IPS-NIHi11 (cell line): ENCODE measurements at places on chromosomes 1 and 21.
A peak's percentile ranks its signal among the peaks of the same experiment; 100 is the strongest.

GRCh38 chr1:154784924-154785531 lies 85.1 kb downstream of the KCNN3 start:
- DNase-seq, result no peak

DNA sequence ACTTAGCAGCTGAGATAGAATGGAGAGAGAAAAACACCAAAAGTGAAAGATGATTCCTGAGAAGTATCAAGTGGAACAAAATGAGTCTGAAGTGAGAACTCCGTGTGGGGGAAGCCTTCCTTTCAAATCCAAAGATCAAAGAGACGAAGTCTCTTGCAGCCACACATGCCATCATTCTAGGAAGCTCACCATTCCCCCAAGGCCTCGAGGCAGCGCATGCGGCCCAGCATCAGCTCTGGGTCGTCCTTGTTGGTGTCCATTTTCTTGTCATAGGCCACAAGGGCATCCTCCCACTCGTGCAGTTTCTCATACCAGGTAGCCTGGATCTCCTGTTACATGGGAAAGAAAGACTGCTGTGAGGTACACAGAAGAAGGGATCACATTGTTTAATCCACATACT lies 32.2 kb upstream of the ANGPTL7 start:
- no peak for DNase-seq

GRCh38 chr1:86155051-86155806 lies 1.3 kb downstream of the COL24A1 start:
- peak; percentile 51 for DNase-seq

DNA sequence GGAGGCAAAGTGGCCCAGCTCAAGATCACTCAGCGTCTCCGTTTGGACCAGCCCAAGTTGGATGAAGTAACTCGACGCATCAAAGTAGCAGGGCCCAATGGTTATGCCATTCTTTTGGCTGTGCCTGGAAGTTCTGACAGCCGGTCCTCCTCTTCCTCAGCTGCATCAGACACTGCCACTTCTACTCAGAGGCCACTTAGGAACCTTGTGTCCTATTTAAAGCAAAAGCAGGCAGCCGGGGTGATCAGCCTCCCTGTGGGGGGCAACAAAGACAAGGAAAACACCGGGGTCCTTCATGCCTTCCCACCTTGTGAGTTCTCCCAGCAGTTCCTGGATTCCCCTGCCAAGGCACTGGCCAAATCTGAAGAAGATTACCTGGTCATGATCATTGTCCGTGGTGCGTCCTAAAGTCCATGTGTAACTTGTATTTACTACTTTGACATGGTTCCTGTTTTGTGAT lies 2.7 kb downstream of the RBM15 start:
- DNase-seq, result no peak

GRCh38 chr1:105122041-105122440 lies 1372.3 kb downstream of the AMY1C start:
- DNase-seq, result no peak

- no peak for DNase-seq
These were observed 21.8 kb upstream of the COL18A1 start for GRCh38 chr21:45383111-45383614.

DNA sequence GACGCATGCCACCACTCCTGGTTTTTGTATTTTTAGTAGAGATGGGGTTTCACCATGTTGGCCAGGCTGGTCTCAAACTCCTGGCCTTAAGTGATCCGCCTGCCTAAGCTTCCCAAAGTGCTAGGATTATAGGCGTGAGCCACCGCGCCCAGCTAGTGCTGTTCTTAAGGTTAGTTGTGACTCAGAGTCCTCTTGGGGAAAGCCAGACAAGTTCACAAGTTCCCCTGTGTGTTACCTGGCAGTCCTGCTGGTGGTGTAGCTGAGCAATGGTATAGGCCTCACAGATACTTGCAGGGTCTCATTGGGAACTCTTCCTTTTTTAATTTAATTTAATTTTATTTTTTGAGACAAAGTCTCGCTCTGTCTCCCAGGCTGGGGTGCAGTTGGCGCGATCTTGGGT lies 10.6 kb downstream of the CFAP126 start:
- no peak for DNase-seq

DNA sequence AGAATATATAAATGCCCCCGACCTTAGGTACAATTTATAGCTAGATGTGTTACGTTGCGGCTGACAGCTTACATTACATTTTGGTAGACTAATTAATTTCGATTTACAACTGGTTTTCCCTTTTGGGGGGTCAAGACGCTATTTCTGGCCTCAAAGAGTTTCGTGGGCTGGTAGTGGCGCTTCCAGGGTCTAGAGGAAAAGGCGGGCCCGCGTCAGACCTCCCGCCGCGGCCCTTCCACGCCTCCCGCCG lies 391 bp downstream of the IFT25 start:
- DNase-seq, result no peak

GRCh38 chr1:59223989-59224634 lies 72.8 kb upstream of the FGGY start:
- no peak for DNase-seq

DNA sequence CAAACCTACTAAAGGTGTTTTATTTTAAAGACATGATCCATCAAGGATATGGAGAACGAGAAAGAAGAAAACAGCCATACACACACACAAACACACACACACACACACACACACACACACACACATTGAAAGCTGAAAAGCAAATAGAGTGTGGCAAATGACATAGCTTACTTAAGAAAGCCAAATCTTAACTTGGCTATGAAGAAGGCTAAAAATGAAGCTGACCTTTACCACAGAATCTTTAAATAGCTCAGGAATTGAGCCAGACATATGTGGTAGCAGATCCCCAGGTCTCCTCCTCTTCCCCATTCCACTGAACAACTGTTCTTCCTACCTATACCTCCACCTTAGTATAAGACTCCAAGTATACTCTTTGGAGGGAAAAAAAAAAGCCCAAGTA lies 185.6 kb downstream of the CLEC20A start:
- DNase-seq, result no peak
